Daoy (cell line): ENCODE measurements at places on chromosomes 7 and 10.

DNA sequence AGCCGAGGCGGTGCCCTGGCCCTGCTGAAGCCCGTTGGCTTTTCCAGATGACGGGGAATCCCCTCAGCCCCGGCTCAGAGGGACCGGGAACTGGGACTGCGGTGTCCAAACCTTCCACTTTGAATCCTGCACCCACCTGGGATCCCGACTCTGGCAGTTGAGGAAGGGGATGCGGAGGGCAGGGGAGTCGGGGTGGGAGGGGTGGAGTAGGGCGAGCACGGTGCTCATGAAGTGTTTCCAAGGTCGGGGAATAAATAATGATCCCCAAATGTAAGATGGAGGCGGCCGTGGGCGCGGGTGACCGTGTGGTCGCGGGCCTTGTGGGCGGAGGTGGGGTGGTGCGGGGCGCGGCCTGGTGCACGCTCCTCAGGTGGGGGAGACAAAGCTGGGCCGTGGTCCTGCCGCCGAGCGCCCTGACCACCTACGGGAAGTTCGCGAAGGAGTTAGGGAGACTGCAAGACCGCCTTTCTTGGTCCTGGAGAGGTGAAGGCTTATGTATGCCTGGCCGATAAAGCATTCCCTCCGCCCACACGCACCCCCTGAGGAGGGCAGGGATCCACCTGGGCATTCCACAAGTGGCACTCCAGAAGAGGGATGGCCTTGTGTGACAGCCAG is 1.4 kb downstream of the MTURN start:
- DNase-seq = peak; percentile 31

- DNase-seq = no peak
Measured at GRCh38 chr10:7551950-7552716, 114.6 kb downstream of the ITIH5 start.

GRCh38 chr10:131825150-131825848 is 75.5 kb upstream of the PPP2R2D start:
- peak; percentile 34 for DNase-seq

DNA sequence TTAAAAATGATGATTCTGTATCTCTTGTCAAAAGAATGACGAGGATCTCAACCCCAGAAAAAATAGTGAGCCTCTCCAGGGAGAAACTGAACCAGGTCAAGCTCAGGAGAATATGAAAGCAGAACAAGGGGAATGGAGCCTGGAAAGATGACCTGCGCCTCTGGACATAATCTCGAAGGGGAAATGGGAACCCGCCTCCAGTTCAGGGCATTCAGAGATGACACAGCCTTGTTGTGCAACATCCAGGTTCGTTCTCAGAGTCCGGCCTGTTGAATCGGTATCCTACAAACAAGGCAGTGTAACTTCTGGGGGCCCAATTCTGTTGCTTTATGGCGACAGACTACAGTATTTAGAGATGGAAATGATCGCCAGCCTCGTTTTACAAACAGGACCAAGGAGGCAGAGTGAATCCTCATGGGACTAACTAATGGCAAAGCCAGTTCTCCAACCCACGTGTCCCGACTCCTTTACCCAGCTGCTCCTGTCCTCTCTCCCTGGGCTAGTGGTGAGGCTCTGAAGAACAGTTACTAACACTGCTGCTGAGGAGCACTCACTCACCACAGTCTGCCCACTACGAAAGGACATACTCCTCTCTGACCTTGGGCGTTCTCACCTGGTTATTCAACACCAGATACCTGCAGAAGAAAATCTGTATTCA is 67.6 kb downstream of the JAZF1 start:
- peak; percentile 32 for DNase-seq

GRCh38 chr10:126060261-126060931 is 164.0 kb downstream of the FANK1 start:
- DNase-seq = peak; percentile 89

DNA sequence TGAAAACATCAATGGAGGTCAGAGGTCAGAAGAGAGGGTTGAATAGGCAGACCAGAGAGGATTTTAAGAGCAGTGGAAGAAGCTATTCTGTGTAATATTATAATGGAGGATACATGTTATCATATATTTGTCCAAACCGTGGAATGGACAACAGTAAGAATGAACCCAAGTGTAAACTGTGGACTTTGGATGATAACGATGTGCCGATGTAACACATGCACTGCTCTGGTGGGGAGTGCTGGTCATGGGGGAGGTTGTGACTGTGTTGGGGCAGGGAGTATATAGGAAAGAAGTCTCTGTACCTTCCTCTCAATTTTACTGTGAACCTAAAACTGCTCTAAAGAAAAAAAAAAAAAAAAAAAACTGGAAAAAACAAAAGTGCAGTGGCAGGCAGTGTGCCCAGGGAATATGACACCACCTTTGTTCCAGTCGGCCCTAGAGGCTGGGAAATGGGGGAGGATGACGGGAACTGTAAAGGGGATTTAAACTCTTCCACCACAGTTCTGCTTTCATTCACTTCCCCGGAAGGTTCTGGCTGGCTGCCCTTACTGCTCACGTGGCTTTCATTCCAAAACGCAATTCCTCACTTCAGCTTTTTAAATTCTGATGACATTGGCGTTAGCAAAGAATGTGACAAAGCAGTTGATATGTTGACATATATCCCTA is 113.7 kb upstream of the ANKRD1 start:
- DNase-seq = peak; percentile 54

DNA sequence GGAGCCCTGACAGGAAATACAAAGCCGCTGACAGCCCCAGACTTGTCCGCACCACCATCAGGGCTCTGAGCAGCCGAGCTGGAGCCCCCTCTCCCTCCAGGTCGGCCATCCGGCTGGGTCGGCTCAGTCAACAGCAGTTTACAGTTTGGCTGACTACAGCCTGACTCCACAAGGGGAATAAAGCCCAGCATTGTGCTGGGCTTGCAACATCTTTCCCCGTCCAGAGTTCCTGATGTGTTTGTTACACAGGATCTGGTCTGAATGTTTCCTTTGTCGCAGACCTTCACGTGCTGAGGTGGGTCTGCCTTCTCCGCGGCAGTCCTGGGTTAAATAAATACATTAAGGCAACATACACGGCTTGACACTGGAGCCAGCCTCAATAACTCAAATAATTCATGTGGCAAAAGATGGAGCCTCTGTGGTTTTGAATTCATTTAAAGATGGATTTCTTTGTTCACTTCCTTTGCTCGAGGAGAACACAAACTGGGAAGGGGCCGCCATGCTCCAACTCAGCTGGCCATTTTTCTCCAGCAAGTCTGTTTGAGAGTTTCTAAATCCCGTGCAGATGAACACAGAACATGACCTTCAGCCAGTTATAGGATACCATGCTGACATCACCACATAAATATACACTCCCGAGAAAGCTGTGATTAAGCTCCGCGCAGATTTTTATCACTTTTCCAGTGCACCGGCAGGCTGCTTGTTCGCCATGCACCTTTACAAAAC is 192.1 kb downstream of the WDR11 start:
- DNase-seq = no peak

DNA sequence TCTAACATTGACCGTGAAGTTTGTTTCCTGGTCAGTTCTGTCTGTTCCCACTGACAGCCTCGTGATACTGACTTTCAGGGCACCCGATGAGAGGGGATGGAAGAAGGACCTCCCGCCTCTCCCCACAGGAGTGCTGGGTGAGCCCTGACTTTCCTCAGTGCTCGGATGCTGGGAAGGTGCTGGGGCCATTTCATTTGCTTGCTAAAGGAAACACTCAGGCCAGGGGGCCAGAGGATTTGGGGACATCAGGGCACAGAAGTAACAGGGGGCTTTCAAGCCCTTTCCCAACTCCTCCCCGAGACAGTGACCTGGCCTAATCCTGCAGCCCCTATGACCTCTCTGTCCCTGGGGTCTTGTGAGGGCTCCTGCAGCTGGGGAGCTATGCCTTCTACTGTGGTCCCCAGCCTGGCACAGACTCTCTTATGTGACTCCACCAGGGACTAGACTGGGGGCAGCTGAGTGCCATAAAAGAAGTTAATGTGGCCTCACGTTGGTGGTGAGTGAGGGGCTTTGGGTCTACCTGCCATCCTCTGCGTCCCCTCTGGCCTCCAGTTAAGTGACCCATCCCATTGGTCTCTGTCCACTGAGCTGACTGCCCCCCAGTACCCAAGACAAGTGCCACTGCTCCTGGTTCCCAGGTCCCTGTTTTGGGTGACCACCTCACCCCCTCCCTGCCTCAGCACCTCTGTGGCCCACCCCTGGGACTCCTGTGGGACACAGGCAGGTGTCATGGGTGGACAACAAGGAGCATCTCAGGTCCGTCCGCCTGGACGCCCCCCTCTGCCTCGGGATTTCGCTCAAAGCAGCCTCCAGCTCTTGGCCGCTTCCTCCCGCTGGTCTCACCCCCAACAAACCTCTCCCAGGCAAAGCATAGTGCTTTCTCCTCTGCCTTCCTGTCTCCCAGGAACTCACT is 33.4 kb upstream of the HSPA12A start:
- no peak for DNase-seq

GRCh38 chr7:23472556-23472955 is 2.3 kb upstream of the IGF2BP3 start:
- no peak for DNase-seq

GRCh38 chr7:157441023-157441399 is 104.2 kb downstream of the DNAJB6 start:
- no peak for DNase-seq

- DNase-seq = peak; percentile 73
Measured at GRCh38 chr7:22627136-22627535, 99.9 kb upstream of the IL6 start.

- DNase-seq = peak; percentile 59
Measured at GRCh38 chr7:76108540-76109233, 60.8 kb downstream of the MDH2 start.

- no peak for DNase-seq
Measured at GRCh38 chr7:77887567-77887966, 89.0 kb downstream of the PHTF2 start.

DNA sequence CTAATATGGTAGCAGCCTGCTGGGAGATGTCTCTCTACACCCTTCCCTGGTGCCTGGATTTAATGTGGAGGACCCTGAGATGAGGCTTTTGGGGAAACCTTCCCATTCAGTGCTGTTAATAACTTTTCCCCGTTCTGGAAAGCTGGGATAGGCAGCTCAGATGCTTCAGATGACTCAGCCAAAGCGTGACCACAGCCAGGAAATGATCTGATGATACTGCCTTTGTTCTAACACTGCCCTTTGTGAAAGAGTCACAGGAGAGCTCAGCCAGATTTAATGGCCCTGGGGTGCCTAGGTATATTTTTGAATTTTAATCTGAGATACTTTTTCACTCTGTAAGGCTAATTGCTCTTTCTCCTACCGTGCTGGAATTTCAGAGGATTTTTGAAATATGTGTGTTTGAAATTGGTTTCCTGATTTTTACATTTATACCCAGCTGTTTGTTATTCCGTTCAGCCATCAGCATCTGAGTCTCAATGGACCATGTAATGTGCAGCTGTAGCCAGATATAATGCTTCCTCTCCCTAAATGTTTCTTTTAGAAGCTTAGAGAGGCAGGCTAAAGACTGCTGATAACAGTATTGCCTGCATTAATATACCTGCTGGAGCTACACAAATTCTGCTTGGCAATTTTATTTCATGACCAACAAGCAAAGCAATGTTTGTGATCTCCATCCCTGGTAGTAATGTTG is 17.8 kb downstream of the CELF2 start:
- DNase-seq = peak; percentile 76

DNA sequence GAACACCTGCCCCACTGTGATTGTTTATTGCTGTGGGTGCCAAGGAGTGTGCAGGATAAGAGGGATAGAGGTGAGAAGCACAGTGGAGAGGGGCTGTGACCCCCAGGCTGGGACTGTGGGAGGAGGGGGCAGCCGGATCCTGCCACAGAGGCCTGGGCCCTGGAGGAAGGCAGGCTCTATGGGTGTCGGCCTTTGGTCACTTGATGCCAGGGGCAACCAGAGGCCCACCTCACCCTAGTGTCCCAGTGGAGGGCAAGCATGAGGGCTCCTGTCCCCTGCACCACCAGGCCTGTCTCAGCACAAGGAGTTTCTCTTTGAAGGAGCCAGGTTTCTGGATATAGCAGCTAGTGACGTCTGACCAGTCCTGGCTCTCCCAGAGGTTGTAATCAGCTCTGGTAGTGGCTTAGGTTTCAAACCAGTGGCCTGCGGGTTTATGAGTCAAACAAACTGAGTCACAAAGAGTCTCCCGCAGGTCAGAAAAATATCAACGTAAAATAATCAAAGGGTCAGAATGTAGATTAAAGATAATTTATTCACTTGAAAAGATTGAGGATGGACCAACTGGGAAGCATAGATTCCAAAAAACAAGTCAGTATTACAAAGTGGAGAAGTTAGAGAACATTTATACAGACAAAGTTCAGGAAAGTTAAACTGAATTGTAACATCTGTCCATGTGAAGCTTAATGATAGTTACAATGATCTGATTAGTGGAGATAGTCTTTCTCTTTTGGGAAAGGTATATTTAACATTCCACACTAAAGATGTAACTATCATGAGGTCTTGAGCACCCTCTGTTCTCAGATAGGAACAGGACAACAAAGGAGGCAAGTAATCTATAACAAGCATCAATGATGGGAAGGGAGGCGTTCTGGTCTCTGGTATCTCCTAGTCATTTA is 37.2 kb upstream of the ZNF488 start:
- peak; percentile 85 for DNase-seq

GRCh38 chr10:91299999-91300575 is 79.6 kb downstream of the PCGF5 start:
- DNase-seq = no peak

GRCh38 chr10:97454330-97455036 is 8.5 kb downstream of the ZDHHC16 start:
- DNase-seq = no peak

DNA sequence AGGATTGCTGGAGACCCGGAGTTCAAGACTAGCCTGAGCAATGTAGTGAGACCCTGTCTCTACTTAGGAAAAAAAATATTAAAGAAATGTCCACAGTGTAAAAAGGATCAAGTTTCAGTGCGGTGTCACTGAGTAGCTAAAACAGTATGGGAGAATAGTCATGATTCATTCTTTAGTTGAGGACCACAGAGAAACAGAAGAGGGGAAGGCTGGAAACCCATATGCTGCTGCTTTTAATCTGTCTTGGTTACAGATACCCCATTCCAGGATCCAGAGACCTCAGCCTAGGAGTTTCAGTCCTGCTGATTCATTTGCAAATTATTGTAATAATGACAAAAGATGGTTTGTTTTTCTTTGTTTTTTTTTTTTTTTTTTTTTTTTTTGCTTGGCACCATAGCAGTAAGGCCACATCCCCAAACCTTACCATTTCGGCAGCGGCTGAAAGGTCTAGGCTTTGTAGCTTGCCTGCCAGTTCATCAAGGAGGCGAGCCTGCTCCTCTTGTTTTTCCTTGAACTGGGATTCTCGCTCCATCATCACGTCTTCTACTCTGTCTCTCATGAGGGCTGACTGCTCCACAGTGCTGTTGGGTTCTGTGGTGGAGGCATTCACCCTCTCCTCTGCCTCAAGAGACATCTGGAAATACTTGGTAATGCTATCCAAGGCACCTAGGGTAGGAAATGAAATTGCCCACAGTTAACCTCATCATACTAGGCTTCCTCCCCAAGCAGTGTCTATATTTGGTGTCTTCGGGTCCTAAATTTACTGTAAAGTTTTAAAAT is 44.2 kb downstream of the DLD start:
- peak; percentile 68 for DNase-seq

DNA sequence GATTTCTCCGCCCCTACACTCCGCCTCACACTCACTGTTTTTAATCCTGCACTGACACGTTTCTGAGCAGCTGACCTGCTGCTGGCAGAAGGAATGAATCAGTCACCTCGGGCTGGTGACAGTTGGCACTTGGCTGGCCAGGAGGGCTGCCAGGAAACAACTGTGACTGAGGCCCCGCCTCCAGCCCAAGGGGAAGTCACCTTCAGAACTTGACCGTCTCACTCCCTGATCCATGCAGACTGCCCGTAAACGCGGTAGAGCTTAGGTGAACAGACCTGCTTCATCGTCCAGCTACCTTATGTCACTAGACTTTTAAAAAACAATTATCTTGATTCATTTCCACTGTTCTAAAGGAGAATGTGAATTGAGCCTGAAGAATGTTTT is 107.5 kb downstream of the DOCK1 start:
- peak; percentile 36 for DNase-seq

GRCh38 chr7:36315309-36315944 is 74.2 kb upstream of the ANLN start:
- no peak for DNase-seq
